Stimulated activated CD4-positive, alpha-beta T cell treated with anti-CD3 and anti-CD28 coated beads, Interleukin-4, amount 100 ng/mL, for 48 hours (primary cell): ENCODE measurements at places on chromosomes 12 and 14.

DNA sequence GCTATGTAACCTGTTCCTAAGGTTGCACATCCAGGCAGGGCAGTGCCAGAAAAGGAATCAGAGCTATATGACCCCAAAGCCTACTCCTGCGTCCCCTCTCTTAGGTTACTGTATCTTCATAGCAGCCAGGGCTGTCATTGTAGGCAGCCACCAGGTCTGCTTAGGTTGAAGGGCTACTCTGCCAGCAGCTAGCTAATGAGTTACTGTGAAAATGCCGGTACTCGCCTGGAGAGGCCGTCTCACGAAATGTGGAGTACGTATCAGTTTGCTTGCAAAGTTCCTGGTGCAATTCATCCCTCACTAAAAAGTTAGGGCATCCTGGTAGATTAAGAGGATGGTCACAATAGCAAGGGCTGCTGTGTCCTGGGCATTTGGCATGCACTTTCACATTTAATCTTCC is 50.9 kb downstream of the RPH3A start:
- no peak for DNase-seq

- no peak for DNase-seq
Observed at GRCh38 chr14:50865391-50866076, 6.3 kb upstream of the ABHD12B start.

DNA sequence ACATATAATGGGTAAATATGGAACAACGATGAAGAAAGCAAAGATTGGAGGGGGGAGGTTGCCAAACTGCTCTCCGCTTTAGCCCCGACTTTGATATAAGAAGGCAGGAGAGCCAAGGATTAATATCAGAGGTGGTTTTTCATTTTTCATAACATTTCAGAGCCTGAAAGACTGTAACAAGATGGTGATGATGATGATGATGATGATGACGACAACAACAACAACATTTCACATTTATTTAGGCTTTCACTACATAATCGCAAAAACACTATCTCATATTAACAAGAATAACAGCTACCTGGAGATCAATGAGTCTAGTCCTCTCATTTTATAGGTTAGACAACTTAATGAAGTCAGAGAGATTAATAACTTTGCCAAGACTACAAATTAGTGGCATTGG is 86.1 kb downstream of the ANKS1B start:
- DNase-seq = no peak

GRCh38 chr12:129687731-129688130 is 216.1 kb downstream of the TMEM132D start:
- DNase-seq = no peak

DNA sequence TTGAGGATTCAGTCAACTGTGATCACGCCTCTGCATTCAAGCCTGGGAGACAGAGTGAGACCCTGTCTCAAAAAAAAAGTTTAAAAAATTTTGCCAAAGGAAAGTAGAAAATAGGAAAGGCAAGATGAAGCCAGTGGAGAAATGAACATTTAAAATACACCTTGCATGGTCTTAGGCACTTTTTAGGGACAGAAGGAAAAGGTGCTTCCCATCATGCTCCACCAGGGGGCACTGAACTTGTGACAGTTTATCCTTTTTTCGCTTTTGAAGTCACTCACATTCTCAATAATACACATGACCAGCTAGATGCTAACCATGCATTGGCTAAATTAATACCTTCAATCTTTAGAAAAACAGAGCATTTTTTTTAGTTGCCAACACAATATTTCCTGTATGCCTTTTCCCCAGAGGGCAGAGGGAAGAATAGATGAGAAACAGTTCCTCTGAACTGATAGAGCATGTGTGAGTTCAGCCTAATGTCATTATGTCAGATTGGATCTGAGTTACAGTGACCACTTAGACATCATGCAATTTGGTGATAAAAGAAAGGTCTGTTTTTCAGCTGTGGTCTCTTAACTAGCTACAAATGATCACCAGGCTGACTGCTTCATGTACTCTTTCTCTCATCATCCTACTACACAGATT is 221.8 kb upstream of the SSTR1 start:
- peak; percentile 22 for DNase-seq

DNA sequence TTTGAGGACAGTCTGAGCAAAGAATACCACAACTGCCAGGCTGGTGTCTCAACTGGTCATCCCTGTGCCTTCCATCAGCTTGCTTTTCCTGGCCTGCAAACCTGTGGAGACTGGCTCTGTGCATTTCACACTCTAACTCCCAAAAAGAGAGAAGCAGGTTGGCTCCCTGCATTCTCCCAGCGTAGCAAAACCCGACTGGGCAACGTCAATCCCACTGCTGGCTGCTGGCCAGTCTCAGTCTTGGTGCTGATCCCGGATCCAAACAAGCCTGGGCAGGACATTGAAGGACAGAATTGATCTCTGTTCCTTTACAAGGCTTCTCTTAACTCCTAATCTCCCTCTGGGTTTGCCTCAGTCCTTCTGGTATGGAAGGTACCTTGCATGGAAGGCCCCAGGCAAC is 65.4 kb downstream of the FZD10 start:
- DNase-seq = no peak

DNA sequence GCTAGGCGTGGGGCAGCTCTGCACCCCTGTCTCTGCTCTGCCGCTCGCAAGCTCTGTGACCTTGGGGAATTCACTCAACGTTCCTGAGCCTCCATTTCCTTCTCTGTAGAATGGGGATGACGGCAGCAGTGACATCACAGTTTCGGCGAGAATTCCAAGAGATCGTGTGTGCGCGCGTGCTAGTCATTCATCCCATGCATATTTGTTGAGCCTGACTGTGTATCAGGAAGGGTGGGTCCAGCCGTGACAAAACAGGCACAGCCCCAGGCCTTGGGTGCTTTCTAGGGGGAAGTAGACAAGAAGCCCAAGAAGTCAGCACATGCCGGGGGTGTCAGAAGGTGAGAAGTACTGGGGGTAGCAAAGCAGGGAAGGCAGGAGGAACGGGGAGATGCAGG is 145.6 kb upstream of the NCOR2 start:
- no peak for DNase-seq

DNA sequence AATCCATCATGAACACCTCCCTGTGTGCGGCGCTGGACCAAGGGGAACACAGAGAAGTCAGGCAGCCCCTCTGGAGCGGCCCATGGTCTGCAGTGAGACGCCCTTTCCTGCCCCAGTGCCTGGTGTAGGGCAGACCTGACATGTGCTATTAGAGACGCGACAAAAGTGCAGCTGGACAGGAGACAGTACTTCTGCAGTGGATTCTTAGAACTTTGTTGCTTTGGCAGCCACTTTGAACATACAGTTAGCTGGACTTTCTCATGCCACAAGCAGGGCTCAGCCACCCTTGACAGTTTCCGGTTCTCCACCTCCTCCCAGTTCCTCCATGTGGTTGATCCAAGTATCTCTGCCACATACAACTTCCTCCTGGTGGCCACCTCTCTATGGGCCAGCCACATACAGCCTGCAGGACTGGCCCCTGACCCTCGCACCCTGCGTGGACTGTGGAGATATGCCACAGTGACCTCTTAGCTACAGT is 45.9 kb downstream of the LGMN start:
- no peak for DNase-seq

DNA sequence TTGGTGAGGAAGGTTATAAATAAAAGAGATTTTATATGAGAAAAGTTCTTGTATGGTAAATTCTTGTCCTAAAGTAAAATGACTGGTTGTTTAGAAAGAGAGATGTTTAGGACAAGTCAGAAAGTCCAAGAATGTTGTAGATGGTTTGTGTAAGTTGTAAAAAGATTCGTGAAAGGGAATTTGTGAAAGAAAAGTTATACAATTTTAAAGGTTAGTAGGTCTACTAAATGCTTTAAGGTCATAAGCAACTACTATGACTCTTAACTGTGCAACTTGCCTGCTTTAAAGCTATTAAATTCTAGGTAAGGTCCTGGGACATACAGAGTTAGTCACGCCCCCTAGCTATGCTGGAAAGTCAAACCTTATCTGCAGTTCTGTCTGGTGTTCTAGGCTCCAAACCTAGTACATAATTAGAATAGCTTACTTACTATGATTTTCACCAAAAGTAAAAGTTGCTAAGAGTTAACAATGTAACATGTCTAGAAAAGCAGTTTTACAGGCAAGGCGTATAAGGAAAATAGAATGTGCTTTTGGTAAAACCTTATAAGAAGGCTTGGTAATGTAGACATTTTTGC is 11.2 kb upstream of the DHRS2 start:
- DNase-seq = no peak

DNA sequence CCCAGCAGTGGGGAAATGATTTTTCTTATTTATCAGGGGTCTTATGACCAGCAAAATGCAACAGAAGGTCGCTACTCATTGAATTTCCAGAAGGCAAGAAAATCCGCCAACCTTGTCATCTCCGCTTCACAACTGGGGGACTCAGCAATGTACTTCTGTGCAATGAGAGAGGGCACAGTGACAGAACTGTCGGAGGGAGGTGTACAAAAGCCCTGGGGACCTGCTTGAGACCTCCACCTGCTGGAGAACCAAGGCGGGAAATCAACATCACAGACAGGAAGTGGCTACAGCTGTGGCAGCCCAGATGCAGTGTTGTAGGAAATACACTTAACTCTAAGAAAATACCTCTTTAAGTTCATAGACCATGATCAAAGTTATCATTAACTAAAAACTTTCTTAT is 250.9 kb upstream of the OR4E1 start:
- DNase-seq = no peak

DNA sequence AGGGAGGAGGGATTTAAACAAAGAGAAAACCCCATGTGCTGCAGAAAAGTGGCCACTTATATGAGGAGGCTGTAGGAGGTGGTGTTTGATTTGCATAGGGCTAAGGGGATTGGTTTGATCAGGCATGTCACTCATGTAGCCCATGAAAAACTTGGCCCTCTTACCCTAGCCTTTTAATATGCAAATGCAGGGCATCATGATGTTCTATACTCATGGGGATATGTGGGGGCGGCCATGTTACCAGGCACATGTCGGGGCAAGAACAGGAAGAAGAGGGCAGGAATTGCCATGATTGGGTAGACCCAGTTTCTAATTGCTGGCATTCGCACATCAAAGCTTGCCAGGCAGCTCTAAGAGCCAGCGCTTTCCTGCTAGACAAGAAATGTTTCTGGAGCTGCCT is 28.8 kb downstream of the KLRK1 start:
- no peak for DNase-seq

DNA sequence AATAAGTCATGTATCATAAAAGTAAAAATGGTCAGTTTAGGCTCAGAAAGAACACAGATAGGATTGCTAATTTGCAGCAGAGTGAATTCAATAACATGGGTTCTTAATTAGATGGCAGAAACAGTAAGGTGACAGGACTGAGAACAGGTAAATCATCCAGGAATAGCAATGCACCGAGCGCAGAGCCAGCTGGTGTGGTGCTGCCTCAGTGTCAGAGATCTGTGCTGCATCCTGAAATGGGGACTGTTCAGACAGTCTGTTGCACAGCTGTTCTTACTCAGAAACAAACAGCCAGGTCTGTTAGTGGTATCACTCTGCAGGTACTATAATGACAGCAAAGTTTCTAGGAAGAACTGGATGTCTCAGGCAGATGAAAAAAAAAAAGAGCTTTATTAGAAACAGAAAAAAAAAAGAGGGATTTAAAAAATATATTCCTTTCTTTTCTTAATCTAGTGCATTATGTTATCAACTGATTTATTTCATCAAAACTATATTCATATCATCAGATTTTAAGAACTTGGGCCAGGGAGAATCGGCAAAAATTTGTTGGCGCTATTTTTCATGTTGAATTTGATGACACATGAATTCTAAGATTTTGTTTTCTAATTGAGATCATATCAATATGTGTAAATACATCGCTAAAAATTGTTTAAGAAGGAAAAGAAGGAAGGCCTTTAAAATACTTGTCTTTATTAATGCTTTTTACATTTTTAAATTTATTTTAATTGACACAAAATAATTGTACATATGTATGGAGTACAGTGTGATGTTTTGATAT is 501.8 kb downstream of the PRKD1 start:
- DNase-seq = no peak

DNA sequence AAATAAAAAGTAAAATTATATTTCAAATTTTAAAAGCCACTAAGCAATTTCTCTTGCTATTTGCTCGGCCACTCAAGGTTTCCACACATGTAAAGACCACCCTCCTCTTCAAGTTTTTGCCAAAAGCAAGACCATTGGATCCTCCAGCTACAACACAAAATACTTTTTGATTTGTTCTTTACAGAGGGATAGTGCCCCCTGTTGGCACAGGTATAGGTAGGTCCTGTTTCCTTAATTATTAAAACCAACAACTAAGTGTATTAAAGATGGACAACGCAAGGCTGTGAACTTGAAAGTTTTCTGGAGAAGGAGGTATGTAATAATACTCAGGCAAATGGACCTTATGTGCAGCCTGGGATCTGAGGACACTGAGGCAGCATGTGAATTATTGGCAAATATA is 23.8 kb downstream of the ATP6V1D start:
- no peak for DNase-seq

GRCh38 chr12:1246637-1247036 is 255.6 kb downstream of the ERC1 start:
- no peak for DNase-seq
